ENCODE measurements at places on chromosomes 5 and 9. TPM values are rescaled to one million over a fixed set of nuclear protein-coding genes. Genes with fewer than 3 reads are reported as not detected.

The PHYHD1 gene
- 51.7 TPM for polyA plus RNA-seq

The TMEM232 gene
- polyA plus RNA-seq = 5.7 TPM

The CTXN3 gene
- polyA plus RNA-seq = not detected

The BAAT gene
- polyA plus RNA-seq = 0.44 TPM

The KIF12 gene
- 46.6 TPM for polyA plus RNA-seq
